CD4-positive, alpha-beta T cell treated with Interleukin-21 for 1 hour (primary cell): ENCODE measurements at places on chromosomes 2 and 18.

DNA sequence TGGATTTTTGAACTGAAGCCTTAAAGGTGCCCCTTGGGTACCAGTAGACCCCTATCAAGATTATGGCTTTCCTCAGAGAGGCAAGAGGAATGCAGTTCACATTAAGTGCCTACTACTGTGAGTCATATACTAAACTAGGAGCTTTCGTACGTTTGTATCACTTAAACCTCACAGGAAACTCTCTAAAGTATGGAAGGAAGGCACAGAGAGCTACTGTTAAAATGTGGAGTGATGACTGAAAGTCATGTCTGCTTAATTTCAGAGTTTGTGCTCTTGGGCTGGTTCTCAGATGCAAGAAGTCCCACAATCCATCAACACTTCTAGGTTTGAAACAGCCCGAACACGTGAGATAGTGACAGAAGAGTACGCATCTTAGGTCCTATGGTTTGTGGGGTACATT lies 4.7 kb downstream of the PLCL1 start:
- DNase-seq = no peak

DNA sequence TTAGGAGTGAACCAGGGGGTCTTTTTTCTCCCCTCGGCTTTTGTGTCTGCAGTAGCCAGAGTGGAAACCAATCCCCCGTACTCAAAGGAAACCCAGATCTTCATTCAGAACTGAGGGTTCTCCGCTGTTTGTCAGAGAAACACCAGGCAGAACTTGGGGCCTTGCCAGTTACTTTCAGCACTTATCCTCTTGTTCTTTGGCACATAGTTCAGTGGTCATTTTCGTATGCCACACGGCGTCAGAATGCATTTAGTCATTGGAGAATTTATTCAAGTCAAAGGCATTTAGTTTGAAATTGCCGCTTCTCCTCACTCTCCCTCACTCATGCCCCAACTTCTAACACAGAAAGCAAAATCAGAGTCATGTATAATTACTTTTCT lies 102.9 kb downstream of the CABLES1 start:
- DNase-seq = no peak

DNA sequence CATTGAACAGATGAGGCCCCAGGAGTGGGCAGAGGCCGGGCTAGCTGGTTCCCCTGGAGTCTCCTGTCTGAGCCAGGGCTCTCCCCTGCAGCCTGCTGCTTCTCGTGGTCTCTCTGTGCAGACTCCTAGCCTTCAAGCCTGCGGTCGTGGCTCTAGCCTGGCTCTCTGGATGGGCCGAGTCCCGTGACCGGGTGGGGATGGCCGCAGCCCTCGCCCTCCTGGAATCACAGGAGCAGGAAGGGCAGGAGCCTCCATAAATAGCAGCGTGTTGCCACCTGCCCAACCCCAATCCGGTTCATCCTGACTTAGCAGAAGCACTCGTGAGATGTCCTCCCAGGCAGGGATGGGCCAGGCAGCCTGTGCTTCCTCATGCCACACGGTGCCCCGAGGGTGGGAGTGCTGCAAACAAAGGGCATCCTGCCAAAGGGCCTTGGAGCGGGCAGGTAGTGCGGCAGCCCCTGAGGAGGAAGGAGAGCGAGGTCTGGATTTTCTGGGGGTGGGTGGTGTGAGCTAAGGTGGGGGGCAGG lies 43.9 kb downstream of the FOSL2 start:
- DNase-seq = no peak

DNA sequence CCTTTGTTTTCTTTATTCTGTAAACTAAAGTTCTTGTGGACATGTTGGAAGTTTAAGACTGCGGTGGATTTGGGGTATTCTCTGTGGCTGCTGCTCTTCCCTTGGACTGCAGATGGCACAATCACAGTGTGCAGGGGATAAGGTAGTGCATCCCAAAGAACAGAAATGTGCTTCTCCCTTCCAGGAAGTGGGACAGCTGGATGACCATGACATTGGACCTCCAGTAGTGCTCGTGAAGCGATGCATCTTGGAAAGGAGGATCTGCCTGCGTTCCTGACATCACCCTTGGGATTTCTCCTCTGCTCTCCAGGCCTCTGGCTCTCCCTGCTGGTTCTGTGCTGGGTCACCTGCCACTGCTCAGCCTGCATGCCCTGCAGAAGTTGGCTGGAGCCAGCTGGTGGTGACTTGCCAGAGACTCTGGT lies 109.9 kb downstream of the SLC4A3 start:
- DNase-seq = no peak

DNA sequence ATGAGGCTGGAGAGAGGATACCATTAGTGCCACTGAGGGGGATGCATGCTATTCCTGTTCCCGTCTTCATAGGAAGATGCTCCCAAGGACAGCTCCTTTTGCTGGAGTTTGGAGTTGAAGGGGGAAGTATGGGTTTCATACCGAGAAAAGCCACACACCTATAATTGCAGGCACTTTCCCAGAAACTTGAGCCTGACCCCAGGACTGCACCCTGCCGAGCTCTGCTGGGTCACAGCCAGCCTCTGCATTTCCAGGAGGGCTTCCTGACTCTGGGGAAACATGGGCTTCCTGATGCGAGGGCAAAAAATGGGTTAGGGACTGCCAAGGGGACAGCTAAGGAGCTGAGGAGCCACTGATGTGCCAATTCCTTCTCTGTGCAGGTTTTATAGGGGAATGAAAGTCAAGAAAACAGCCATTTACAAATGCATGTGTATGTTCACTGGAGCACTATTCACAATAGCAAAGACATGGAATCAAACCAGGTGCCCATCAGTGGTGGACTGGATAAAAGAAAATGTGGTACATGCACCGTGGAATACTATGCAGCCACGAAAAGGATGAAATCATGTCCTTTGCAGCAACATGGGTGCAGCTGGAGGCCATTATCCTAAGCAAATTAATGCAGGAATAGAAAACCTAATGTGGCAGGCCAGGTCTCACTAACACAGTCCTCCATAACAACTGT lies 104.5 kb downstream of the ACAA2 start:
- no peak for DNase-seq
